ENCODE measurements at places on chromosomes 7 and 10.

DNA sequence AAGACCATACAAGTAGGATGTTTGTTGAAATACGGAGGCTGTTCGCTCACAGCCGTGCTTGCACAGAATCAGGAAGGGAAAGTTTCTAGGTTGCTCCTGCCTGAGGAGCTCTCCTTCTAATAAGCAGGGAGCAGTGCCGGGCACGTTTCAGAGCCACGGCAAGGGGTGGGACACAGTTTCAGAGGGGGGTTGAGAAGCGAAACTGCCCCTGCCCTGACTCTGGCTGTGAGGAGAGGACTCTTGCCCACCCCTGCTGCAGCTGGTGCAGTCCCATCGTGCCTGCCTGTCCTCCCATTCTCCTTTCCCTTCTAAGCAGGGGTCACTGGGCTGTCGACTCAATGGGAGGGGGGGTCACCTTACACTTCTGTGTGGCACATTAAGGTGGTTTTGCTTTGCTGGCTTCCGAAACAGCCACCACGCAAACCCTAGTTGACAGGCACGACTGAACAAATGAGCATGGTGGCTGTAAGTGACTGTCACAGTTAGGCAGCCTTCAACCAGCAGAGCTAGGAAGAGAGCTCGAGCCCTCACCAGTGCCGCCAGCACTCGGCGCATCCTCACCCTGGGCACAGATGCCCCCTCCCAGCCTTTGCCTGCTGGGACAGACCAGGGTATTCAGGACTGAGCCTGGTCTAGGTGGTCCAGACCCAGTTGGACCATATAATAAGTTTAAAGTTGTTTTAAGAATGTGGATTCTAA is 37.5 kb downstream of the ZNF467 start:
- DNase-seq, result no peak

- peak; percentile 80 for DNase-seq
These were observed 44.8 kb downstream of the PDIA4 start for GRCh38 chr7:148983200-148984146.

DNA sequence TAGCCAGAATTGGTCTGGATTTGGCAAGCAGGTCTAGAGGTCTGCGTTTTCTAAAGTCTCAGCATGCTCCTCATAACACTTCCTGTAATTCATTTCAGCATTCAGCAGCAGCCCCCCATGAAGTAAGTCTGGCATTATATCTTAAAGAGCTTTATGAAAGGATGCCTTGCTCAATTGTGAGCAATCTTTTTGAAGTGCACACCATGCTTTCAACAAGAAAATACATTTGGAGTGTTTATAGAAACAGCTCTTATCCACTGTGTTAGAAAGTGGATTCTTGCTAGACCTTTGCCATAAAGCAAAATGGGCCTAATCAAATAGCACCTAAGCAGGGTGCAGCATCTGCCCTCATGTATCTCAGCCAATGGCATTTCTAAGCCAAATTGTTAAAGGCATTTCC is 378.0 kb upstream of the AKR1E2 start:
- no peak for DNase-seq

DNA sequence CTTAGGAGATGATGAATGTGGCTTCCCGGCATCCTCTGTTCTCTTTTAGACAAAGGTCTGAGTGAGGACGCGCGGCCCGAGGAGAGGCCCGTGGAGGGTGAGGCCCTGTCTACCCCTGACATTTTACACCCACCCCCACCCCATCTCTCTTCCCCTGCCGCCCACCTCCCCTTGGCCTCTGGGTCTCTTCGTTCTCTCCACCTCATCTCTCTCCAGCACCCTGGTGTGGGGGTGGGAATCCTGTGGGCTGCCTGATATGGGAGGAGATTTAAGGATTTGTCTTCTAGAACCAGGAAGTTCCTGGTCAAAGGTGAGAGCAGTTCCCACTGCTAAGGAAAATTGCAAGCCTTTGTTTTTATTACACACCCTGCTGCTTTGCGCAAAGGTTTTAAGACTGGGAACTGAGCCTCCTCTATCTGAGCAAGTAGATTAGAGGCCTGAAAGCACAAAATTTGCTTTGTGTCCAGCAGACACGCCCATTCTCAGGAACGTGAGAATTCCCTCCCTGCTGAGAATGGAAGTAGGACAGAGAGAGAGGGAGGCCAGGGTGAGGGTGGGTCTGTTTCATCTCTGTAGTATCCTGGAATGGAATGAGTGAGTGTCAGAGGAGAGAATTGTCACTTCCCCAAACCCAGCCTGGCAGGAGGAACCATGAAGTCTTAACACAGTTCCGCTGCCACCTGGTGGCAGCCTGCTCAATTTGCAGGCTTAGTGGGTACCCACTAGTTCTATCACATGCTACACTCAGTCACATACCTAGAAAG is 91.2 kb downstream of the GTF2IRD1 start:
- peak; percentile 61 for DNase-seq

- DNase-seq, result no peak
These were observed 184.0 kb upstream of the INHBA start for GRCh38 chr7:41886901-41887311.

GRCh38 chr7:30708412-30708811 is 26.2 kb upstream of the CRHR2 start:
- DNase-seq, result no peak

DNA sequence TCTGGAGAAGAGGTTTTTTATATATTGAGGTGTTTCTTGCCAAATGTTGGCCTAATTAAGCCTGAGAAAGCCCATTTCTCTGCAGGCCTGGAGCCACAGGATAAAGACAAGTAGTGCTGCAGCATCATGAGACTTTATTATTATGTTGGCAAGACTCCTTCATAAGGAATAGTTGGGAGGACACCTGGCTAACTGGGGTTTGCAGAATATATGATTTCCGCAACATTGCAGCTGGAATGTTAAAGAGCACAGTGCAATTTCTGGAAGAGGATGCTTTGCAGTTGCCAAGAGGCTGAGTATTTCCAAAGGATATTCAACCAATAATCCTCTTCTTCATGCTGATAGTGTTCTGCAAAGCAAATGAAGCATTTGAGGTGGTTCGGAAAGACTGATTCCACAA is 1512.8 kb upstream of the LRRTM3 start:
- no peak for DNase-seq

DNA sequence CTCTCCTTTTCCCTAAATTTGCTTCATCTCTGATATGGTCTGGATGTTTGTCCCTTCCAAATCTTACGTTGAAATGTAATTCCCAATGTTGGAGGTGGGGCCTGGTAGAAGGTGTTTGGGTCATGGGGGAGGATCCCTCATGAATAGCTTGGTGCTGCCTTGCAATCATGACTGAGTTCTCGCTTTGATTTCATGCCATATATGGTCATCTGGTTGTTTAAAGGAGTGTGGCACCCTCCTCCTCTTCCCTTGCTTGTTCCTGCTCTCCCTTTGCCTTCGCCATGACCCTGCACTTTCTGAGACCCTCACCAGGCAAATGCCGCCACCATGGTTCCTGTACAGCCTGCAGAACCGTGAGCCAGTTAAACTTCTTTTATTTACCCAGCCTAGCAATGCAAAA is 14.5 kb downstream of the NOBOX start:
- DNase-seq, result no peak

GRCh38 chr7:130432886-130433285 is 7.9 kb downstream of the CEP41 start:
- no peak for DNase-seq

- no peak for DNase-seq
These were observed 32.8 kb downstream of the IL15RA start for GRCh38 chr10:5944389-5945189.

DNA sequence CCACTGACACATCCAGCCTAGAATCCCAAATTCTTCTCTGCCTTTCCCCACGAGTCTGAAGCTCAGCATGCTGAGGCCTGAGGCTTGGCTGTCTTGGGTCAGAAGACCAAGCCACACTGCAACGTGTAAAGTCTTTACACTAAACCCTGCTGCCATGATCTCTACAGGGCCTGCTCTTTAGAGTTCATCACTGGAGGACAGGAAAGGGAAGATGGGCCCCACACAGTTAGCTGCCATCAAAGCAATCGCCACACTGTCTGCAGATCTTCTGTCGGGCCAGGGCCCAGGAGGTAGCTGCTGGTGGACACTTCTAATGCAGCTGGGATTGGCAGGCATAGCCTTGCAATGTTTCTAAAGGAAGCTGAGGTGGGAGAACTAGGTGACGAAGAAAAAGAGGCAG is 8.4 kb upstream of the TECTB start:
- no peak for DNase-seq

- no peak for DNase-seq
These were observed 4.8 kb upstream of the UBE2D4 start for GRCh38 chr7:43921423-43921822.

DNA sequence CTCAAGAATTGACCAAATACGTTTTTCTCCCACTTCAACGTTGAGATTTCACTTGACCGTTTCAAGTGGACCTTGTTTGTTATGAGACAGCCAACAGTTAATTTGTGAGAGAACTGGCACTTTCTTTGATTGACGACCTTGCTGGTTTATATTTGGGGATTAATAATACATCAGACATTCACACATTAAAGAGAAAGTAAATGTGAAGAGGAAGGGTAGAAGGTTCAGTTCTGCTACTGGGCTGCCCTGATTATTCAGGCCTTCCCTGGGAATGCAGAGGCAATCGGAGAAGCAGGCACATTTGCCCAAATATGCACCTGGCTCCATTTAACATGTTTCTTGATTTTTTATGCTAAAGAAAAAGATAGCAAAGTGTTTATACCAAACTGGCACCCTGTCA is 114.1 kb downstream of the POU6F2 start:
- DNase-seq, result no peak

GRCh38 chr7:130435311-130435854 is 5.4 kb downstream of the CEP41 start:
- no peak for DNase-seq

GRCh38 chr10:4568086-4568485 is 257.9 kb upstream of the AKR1E2 start:
- no peak for DNase-seq

GRCh38 chr7:136652635-136653370 is 215.6 kb upstream of the CHRM2 start:
- DNase-seq, result no peak

GRCh38 chr10:99008054-99008453 is 227.6 kb downstream of the HPSE2 start:
- no peak for DNase-seq

- DNase-seq, result no peak
These were observed 488.4 kb upstream of the AKR1E2 start for GRCh38 chr10:4337563-4337962.

All from erythroblast (primary cell).